Right cardiac atrium (tissue), 5 donors: ENCODE measurements at places on chromosomes 2 and 18.

DNA sequence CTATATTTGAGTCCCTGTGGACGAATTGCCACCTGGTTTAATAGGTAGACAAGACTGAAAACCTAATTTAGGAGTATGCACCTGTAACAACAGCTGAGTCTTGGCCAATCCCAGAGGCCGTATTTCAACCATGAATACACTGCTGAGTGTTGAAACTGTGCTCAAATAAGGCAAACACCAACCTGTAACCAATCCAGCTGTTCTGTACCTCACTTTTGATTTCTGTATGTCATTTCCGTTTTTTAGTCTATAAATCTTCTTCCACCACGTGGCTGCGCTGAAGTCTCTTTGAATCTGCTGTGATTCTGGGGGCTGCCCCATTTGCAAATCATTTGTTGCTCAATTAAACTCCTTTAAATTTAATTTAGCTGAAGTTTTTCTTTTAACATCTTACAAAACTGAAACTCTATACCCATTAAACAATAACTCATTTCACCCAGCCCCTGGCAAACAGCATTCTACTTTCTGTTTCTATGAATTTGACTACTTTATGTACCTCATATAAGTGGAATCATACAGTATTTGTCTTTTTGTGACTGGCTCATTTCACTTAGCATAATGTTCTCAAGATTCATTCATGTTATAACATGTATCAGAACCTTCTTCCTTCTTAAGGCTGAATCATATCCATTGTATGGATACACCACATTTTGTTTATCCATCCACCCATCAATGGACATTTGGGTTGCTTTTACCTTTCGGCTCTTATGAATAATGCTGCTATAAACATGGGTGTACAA lies 7.5 kb upstream of the YPEL5 start:
- no peak for DNase-seq

DNA sequence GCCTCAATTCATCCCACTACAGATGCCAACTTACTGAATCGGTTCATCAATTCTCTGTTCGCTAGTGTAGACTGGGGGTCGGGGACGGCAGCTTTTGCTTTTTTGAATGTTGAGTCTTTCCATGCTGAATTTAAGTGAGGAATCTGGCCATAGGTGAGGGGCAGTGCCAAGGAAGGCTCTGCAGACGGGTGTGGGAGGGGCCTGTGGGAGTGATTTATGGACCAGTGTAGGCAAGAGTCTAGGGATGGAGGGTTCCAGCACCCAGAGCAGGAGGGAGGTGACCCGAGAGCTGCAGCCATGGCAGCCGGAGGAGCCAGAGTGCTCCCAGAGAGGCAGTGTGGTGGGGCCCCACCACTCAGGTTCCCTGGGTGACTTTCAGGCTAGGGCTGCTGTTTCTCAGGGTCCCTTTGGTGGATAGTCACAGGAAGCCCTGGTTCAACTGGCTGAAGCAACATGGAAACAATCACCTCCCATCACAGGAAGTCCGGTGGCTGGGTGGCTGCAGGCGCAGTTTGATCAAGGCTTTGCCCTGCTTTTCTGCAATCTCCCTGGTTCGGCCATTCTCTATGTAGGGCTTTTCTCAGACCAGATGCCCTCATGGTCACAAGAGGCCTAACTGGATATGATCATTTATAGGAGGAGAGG lies 16.9 kb upstream of the TEX44 start:
- DNase-seq: no peak

DNA sequence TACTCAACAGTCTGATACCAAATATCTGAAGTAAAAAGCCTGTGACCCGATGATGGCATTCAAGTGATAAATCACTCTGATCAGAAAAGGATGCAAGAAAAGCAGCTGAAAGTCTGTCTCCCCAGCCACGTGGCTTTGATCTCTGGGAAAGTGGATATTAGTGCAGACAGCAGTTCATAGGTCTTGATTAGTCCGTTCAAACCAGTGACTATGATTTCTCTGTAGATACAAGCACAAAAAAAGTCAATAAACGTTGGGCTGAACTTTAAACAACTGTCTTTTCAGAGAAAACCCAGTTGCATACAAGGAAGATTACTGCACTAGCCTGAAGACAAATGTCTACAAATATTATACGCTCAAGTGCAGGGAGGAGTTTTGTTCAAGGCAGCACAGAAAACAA lies 107.7 kb upstream of the CDC42EP3 start:
- no peak for DNase-seq

DNA sequence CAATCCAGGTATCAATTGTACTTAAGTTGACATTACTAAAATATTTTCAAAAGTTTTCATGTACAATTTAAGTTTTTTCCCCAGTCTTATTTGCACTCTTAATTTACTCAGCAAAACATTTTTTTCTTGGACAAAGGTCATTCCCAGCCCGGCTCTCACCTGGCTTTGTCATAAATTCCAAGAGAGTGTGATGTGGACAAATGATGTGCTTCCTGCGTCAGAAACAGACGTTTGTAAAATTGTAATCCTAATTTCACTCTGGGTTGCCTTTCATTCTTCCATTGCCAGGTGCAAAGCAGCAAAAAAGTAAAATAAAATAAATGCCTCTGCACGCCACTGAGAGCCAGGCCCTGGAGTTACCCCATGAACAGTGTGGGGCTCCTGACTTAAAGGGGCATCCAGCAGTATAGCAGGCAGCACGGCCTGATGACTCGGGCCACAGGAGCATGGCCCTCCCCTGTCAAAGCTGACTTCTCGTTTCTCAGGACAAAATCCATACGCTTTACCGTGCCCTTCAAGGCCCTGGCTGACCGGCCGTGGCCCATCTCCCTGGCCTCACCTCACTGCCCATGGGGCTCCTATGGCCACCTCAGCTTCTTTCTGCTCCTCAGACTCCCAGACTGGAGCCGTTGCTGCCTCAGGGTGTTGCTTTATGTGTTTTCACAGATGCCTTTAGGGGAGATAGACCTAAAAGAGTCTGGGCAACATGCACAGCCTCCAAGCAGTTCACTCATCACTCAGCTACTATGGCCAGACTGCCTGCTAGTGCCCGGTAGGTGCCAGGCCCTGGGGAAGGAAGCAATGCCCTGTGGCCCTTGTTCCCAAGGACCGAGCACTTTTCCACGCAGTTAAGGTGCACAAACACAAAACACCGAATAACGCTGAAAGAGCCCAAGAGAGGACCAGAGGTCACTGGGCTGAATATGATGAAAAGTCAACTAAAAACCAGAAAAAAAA lies 7.6 kb upstream of the TMEM185B start:
- no peak for DNase-seq

DNA sequence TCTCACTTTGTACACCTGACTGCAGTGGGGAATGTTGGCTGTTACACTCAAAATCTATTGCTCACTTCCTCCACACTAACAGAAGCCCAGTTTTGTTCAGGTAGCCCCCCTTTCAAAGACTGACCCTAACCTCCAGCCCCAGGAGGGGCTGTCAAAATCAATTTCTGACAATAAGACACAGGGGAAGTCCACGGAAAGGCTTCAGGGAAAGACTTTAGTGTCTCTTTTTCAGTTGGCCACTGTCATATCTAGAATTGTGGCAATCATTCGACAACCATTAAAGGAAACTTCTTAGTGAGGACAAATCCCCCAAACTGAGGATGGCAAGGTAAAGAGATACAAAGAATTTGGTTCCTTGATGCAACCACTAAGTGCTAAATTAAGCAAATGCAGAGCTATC lies 59.0 kb downstream of the BARD1 start:
- no peak for DNase-seq

DNA sequence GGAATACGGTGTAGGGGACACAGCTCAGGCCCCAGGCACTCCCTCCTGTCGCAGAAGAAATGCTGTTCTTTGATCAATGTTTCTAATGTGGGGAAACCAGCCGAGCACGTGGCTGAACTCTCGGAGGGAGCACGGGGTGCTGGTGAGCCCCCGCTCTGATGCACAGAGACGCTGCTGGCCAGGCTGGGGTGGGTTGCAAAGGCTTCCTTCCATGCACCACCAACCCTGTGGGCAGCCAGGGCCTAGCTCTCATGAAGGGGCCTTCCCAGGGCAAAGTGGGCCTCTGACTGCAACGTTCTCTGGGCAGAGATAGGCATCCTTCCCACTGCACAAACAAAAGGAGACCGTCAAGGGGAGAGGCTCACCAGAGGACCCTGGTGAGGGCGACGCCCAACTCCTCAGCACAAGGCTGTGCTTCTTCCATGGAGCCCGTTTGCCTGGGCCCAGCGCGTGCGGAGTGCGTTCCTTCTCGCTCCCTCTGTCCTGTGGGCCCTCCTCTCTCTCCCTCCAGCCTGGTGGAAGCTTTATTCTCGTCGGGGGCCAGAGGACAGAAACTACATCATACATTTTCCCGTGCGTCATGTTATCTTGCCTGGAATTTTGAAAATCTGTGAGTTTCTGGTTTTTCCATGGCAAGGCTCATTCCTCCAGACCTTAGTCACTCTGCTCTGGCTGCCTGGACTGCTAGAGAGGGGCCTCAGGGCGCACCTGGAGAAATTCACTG lies 61.1 kb upstream of the SP3 start:
- DNase-seq: no peak

- no peak for DNase-seq
Observed at GRCh38 chr2:128531856-128532255, 213.2 kb upstream of the HS6ST1 start.

GRCh38 chr2:18980104-18980785 lies 378.2 kb downstream of the OSR1 start:
- no peak for DNase-seq

DNA sequence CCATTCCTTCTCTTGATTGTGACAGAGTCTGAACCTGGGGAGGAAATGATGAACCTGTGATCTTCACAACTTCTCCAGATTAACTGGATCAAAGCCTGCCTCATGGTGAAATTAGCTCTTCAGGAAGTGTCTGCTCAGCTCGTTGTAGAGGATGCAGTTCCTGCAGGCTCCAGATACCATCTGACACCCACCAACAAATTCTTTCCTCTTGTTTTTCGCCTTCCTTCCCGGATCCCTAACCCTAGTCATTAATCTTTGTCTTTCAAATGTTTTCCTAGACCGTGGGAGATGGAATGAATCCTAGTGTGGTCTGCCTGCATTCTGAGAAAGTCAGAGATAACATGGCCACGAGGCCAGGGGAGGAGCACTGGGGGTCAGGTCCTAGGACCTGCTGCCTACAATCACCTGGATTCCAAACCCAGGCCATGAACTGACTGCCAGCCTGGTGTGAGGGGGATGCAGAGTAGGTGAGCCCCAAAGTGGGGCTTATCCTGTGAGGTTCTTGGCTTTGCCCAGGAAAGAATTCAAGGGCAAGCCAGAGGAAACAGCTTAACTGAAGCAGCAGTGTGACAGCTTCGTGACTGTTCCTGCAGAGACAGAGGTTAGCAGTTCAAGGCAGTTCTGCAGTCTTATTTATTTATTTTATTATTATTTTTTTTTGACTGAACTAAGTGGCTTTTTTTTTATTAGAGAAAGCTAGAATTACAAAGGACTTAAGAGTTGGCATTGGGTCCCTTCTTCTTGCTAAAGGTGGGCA lies 67.8 kb downstream of the DIPK1C start:
- no peak for DNase-seq

DNA sequence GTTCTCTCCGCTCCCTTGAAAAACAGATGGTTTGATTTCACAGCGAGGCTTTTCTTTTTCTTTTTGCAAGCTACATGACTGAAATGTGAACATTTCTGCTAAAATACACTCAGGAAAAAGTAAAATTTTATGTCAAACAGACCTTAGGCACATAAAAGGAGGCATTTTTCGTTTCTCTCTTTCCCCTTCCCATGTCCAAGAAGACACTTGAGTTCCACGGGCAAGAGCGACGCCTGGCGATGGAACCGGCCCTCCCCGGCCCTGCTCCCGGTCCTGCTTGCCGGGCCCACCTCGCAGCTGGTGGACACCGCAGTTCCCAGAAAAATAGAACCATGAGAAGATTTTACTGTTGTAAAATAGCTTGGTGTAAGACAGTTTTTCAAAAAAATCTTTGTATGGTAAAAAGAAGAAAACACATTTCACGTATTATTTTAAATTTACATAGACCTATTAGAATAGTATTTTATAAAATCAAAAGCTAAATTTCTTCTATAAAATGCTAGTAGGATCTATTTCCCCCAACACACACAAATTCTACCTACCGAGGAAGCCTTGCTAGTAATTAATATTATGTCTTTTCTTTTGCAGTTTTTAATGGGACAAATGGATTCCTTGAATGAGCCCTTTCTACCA lies 2.3 kb upstream of the ALKAL2 start:
- peak; percentile 88 for DNase-seq

GRCh38 chr2:31193806-31194205 lies 23.5 kb downstream of the CAPN14 start:
- no peak for DNase-seq

DNA sequence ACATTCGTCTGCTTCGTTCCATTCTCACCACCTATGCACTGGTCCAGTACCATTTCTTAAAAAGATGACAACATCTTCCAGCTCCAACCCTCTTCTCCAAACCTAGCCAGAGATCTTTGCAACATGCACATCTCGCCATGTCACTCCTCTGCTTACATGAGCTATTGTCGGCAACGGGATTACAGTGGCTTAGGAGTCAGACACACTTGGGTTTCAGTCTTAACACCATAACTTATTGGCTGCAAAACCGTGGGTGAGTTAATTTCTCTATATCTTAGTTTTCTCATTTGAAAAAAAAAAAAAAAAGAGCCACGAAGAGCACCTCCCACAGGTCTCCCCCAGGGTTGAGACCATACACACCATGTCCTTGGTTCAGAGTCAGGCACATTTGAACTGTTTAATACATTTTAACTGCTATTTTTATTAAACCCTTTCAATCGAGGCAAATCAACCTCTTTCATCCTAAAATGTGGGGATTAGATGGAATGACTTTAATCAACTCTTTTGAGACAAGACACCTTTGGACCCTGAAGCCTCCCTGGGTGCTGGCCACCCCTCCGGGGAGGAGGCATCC lies 889 bp downstream of the ANKRD29 start:
- DNase-seq: no peak

GRCh38 chr18:49849331-49850217 lies 36.2 kb upstream of the ACAA2 start:
- DNase-seq: peak; percentile 49

GRCh38 chr2:180739070-180739469 lies 241.3 kb upstream of the UBE2E3 start:
- no peak for DNase-seq

GRCh38 chr2:103738606-103739005 lies 976.8 kb downstream of the TMEM182 start:
- DNase-seq: no peak

DNA sequence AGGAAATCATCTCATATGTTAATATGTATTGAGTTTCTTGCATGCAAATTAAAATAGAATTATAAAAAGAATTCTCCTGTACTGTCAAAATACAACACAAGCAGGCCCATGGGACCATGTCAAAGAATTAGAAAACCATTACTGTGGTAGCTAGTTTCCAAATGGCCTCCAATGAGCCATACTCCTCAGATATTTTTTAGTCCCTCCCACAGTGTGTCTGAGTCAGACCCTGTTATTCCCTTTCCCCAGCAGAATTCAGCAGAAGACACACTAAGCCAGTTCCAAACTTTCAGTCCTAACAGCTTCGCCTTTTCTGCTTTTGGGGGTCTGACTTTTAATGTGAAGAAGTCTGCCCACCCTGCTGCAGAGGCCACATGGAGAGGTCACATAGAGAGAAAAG lies 86.7 kb downstream of the FIGN start:
- no peak for DNase-seq
